ENCODE measurements at places on chromosomes 1 and 21.

- DNase-seq: no peak
These were observed 52.1 kb downstream of the SYDE2 start for GRCh38 chr1:85148524-85149250.

GRCh38 chr21:44495611-44496563, 40.6 kb downstream of the LRRC3 start:
- DNase-seq: no peak

GRCh38 chr21:35086357-35086756, 37.3 kb upstream of the RUNX1 start:
- DNase-seq: no peak

DNA sequence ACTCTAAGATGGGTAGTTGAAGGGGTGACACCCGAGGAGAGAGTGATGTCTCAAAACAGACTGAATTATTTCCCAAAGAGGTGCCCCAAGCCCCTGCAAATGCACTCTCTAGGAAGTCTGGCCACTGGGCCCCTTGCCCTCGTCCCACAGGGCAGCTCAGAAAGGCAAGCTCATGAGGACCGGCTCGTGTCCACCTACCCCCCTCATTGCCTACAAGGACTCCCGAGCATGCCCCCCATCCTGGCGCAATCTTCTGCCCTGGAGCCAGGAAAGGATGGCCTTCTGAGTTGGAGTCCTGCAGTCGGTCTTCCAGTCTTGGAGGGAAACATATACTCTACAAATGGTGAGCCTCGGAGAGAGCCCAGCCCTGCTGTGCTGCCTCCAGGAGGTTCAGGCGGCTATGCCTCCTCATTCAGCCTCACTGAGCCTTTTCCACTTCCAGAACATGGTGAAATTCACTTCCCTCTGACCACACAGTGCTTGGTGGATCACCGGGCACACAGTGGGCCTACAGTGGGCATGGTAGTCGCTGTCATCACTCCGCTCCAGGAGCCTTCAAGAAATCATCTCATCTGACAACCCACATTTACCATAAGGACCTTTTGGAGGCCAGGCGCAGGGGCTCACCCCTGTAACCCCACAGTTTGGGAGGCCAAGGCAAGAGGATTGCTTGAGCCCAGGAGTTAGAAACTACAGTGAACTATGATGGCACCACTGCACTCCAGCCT, 5.8 kb upstream of the WNT3A start:
- peak; percentile 66 for DNase-seq

- no peak for DNase-seq
These were observed 115.0 kb downstream of the TGFB2 start for GRCh38 chr1:218459878-218460711.

- DNase-seq: no peak
These were observed 9.6 kb downstream of the PROK1 start for GRCh38 chr1:110460253-110461220.
